PC-3 (cell line): ENCODE measurements at places on chromosomes 11 and 22.

GRCh38 chr11:69320756-69321741 lies 27.1 kb downstream of the MYEOV start:
- peak; percentile 80 for DNase-seq

DNA sequence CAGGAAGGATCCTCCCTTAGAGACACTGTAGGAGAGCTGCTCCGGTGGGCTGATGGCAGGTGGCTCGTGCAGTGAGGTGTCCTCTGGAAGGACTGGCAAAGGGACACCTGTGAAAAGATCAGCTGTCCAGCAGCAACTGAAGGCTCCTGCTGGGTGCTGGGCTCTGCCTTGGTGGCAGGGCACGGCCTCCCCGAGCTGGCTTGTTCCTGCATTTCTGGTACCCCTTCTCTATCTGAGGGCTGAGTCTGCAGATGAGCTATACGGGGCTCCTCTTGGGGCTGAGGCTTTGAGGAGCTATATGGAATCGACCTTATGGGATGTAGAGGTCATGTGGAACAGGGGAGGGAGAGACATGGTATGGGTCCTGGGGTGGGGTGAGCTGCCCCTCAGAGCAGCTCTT lies 875.8 kb downstream of the BRD1 start:
- no peak for DNase-seq

DNA sequence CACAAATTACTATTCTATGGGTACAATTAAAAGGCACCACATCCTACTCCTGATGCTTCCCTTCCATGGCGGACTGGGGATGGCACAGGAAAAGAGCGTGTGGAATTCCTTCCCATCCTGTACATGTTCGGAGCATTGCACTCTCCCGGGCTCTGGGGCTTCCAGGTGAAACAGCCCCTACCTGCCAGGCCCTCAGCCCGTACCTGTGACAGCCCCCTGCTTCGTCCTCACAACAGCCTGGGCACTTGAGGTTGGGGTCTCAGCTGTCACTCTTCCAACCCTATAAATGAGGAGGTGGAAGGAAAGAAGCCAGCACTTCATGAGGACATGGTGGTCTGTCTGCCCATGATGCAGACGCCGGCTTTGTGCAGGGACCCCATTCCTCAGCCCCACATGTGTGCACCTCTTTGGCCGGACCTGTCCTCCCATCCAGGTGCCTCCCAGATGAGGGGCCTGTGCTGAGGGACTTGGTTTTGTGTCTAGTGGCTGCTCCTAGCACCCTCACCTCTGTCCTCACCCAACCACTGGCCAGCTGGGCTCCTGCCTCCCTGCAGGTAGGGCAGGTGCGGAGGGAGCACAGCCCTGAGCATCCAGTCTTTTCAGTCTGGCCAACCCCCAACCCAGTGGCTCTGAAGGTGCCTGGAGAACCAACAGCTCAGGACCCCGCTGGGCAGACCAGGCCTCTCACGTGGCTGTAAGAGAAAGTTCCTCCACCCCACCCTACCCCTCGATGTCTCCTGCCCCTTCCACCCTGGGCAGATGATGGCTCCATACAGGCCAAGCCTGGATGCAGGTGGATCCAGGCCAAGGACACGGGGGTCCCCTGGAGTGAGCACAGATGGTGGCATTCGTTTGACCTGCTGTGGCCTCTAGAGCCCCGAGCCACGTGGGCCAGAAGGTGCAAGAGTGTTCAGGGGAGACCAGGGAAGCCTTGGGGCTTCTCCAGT lies 23.4 kb upstream of the WNT7B start:
- DNase-seq: no peak

DNA sequence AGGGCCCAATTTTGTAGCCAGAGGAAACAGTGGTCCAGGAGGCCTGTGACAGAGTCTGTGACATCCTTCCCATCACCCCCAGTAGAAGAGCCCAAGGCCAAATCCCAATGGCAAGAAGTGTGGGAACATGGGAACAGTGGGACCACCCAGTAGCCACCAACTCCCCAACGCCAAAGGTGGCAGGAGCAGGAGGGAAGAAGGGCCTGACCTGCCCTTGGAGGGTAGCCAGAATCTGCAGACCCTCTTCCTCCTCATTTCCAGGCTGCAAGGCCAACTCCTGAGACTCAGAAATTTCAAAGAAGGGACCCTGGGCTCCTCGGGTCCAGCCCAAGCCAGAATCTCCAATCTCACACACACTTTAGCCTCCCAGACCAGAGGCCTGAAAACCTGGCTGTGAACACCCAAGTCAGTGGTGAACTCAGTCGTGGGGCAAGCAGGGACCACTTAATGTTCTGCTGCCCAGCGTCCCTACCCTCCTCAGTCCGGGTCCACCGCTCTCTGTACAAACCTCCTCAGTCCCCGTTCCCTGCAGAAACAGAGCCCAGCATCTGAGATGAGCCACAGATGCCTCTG lies 6.2 kb downstream of the RAB3IL1 start:
- no peak for DNase-seq

DNA sequence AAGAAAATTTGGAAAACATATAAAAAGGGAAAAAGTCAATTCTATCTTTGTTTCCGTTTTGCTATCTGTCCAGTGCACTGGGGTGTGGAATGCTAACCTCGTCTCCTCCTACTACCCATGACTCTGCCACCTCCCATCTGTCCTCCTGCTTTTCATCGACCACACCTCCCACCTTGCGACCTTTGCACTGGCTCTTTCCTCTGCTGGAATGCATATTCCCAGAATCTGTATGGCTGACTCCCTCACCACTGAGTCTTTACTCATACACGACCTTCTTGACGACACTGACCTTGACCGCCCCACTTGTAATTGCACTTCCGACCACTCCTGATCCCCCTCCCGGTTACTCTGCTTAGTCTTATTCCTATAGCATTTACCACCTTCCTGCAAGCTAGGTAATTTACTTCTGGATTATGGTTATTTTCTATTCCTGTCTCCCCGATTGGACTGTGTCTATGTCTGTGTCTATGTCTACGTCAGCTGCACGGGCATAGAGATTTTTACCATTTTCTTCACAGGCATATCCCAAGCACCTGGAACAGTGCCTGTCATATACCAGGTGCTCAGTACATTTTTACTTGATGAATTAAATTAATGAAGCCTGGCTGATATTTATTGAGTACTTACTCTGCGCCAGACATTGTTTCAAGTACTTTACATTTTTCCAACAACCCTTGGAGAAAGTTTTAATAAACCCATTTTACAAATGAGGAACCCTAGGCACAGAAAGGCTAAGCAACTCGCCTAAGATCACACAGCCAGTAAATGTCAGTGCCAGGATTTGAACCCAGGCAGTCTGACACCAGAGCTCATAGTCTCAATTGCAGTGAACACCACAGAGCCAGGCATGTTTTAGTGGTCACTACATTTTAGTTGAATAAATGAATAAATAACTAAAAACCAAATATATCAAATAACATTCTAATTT lies 89.3 kb upstream of the SLC22A12 start:
- no peak for DNase-seq

GRCh38 chr11:117730208-117730800 lies 66.7 kb downstream of the DSCAML1 start:
- DNase-seq: no peak

DNA sequence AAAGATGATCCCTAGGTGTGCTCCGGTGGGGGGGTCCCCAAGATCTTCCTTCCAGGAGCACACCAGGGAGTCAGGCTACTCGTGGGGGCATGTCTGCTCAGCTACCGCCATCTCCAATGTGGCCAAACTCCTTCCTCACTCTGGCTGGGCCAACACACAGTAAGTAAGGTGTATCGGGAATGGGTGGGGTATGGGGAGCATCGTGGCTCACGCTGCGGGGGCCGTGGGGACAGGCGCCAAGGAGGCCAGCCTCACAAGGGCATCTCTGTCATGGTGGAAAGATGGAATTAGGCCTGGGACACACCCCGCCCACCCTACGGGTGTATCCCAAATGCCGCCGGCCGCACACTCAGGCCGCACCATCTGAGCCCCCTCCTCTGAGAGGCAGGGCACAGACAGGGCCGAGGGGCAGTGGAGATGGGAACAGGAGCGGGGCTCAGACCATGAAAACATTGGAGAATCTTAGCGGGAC lies 8.3 kb downstream of the IGF2 start:
- DNase-seq: no peak
